ENCODE measurements at places on chromosomes 6 and 20.
A peak's percentile ranks its signal among the peaks of the same experiment; 100 is the strongest.

- peaks cover under 1% of the 10 kb centered on the region for H3K27me3 ChIP-seq
- no peaks in the 10 kb centered on the region for H3K36me3 ChIP-seq
- H3K4me3 ChIP-seq, result no peak overlapping the region
- no peaks in the 10 kb centered on the region for H3K4me1 ChIP-seq
Observed at GRCh38 chr20:1420066-1420465, 27.2 kb upstream of the FKBP1A start.

DNA sequence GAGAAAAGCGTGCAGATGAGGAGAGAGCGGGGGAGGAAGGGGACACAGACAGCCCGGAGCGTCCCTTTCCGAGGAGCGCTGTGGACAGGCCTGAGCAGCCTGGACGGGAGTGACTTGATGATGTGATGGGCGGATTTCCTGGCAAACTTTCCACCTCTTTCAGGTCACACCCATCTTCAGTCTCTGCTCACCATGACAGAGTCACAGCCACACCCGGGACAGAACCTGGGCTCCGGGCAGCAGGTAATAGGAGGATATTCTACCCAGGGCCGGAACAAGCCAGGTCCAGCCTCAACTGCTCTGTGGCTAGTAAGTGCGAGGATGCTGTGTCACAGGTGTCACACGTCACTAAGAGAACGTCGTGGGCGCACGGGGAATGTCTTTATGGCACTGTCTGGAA, 84.3 kb downstream of the THBS2 start:
- H3K4me1 ChIP-seq, result no peaks in the 10 kb centered on the region
- no peak overlapping the region for H3K4me3 ChIP-seq
- no peak for DNase-seq
- no peak overlapping the region for H3K27ac ChIP-seq
- no peaks in the 10 kb centered on the region for H3K36me3 ChIP-seq

- peaks cover 48% of the 10 kb centered on the region for H3K4me1 ChIP-seq
- no peak overlapping the region for H3K27ac ChIP-seq
- no peaks in the 10 kb centered on the region for H3K27me3 ChIP-seq
- DNase-seq, result no peak
- H3K4me3 ChIP-seq, result no peak overlapping the region
Observed at GRCh38 chr6:169805242-169805838, 53.9 kb downstream of the ERMARD start.

DNA sequence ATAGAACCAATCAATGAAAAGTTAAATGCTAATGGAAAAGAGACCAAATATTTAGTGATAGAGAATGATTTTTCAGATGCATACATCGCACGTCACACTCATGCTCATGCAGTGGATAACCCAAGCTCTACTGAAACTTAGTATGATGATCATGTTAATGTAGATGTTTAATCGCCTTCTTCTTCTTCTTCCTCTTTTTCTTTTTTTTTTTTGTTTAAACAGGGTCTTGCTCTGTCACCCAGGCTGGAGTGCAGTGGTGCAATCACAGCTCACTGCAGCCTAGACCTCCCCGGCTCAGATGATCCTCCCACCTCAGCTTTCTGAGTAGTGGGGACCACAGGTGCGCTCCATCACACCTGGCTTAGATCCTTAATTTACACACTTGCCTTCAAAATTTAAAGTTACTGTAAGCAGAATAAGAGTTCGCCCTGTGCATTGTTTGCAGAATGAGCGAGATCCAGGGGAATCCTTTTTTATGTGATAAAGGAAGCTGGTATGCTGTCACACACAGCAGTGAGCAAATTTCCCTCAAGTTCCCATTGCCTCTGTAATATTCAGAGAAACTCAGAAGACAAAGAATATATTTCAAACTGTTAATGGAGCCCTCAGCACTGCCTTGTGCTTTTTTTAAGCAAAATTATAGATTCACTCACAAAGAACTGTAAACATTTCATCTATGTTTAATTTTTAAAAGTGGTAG, 194.2 kb upstream of the SGK1 start:
- no peaks in the 10 kb centered on the region for H3K27me3 ChIP-seq
- H3K36me3 ChIP-seq, result no peaks in the 10 kb centered on the region
- no peaks in the 10 kb centered on the region for H3K4me1 ChIP-seq
- no peak overlapping the region for H3K27ac ChIP-seq
- no peak overlapping the region for H3K4me3 ChIP-seq

DNA sequence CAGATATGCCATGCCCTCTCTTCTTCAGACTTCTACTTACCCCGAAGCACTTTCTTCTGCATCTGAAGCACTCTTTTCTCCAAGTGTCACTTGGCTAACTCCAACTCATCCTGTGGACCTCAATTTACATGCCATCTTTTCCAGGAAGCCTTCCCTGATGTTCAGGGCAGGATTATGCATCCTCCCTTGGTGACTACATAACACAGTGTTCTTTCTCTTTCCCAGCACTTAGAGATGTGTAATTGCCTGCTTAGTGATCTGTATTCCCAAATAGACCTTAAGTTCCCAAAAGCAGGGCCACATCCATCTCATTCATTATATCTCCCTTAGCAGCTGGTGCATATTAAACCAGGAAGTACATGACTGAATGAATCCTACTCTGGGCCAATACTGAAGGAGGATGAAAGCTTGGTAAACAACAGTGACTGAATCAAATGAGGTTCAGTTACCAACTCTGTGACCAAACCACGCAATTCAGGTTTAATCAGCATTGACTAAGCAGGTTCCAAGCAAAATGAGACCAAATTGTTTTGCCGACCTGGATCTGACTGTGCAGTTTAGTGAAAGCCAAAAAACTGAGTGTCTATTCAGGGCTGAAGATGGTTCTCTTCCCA, 121.4 kb upstream of the TCF21 start:
- no peaks in the 10 kb centered on the region for H3K27me3 ChIP-seq
- H3K27ac ChIP-seq, result no peak overlapping the region
- no peaks in the 10 kb centered on the region for H3K36me3 ChIP-seq
- H3K4me3 ChIP-seq, result no peak overlapping the region
- DNase-seq, result no peak
- H3K4me1 ChIP-seq, result no peaks in the 10 kb centered on the region

- no peaks in the 10 kb centered on the region for H3K27me3 ChIP-seq
- no peak overlapping the region for H3K4me3 ChIP-seq
- no peak for DNase-seq
Observed at GRCh38 chr6:53112404-53112803, 36.2 kb downstream of the GCM1 start.

GRCh38 chr6:29295181-29295585, 6.3 kb upstream of the OR14J1 start:
- no peak overlapping the region for H3K4me3 ChIP-seq
- no peaks in the 10 kb centered on the region for H3K36me3 ChIP-seq
- H3K4me1 ChIP-seq, result no peaks in the 10 kb centered on the region
- no peak overlapping the region for H3K27ac ChIP-seq

GRCh38 chr6:49546331-49546730, 4.1 kb upstream of the C6orf141 start:
- H3K27me3 ChIP-seq, result peaks cover 3% of the 10 kb centered on the region
- H3K27ac ChIP-seq, result no peak overlapping the region
- H3K4me1 ChIP-seq, result peaks cover 4% of the 10 kb centered on the region
- DNase-seq, result no peak
- no peaks in the 10 kb centered on the region for H3K36me3 ChIP-seq

DNA sequence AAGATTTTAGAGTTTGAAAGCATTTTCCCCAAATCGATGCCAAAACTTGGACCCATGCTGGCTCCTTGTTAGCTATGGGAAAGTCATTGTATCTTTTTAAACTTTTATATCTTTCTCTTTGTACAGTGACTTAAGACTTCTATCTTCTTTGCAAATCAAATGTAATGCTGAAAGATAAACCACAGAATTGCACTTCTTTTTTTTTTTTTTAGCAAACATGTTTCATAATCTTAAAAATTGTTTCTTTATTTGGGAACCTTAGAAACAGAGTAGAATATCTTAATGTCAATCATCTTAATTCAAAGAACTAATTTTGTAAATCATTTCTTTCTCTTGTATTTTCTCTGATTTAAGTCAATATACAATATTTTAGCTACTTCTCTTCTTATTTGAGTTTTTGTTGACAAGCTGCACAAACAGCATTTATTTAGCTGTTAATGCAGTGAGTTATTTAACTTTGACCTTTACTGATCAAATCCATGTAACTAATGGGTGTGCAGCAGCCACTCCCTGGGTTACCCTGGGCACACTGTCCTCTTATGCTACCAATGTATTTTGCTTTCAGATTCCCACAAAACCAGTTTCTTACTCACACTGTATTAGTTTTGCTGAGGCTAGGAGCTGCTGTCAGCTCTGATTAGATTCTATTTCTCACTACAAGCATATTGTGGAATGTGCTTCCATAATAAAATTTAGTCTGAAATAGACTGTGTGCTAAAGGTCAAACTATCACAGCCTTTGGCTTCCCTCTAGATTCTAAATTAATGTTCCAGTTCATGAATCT, 279.6 kb downstream of the ADGB start:
- no peaks in the 10 kb centered on the region for H3K4me1 ChIP-seq
- H3K36me3 ChIP-seq, result no peaks in the 10 kb centered on the region
- no peak overlapping the region for H3K27ac ChIP-seq
- no peak for DNase-seq

GRCh38 chr6:41682056-41682477, 43.8 kb downstream of the MDFI start:
- peaks cover 4% of the 10 kb centered on the region for H3K4me1 ChIP-seq
- no peaks in the 10 kb centered on the region for H3K27me3 ChIP-seq
- DNase-seq, result peak; percentile 60
- H3K4me3 ChIP-seq, result no peak overlapping the region
- no peaks in the 10 kb centered on the region for H3K36me3 ChIP-seq
- H3K27ac ChIP-seq, result no peak overlapping the region

DNA sequence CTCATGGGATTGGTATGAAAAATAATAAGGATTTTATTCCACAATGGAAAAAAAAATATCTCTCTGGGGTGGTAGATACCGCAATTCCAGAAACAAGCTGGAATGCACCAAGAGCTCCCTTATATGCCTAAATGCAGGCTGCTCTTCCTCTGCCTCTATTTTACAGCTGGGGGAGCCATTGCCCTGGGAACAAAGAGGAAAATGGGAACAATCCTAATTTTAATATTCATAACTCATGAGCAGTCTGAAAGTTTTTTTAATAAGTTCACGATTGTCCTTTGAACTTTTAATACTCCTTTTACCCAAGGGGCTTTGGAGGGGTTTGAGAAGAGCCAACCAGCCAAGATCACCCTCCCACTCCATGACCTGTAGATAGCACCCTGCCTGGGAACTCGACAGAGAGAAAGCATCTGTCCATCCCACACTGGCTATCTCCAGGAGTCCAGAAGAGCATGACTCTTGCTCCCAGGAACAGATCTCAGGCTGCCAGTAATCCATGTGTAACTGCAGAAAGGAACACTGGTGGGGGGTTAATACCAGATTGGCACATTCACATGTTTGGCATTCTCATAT, 74.7 kb downstream of the CD83 start:
- no peak for DNase-seq
- no peaks in the 10 kb centered on the region for H3K36me3 ChIP-seq
- H3K27me3 ChIP-seq, result no peaks in the 10 kb centered on the region
- H3K27ac ChIP-seq, result no peak overlapping the region

- no peak overlapping the region for H3K27ac ChIP-seq
- H3K27me3 ChIP-seq, result no peaks in the 10 kb centered on the region
Observed at GRCh38 chr6:137093183-137094069, 48.7 kb upstream of the IL20RA start.

DNA sequence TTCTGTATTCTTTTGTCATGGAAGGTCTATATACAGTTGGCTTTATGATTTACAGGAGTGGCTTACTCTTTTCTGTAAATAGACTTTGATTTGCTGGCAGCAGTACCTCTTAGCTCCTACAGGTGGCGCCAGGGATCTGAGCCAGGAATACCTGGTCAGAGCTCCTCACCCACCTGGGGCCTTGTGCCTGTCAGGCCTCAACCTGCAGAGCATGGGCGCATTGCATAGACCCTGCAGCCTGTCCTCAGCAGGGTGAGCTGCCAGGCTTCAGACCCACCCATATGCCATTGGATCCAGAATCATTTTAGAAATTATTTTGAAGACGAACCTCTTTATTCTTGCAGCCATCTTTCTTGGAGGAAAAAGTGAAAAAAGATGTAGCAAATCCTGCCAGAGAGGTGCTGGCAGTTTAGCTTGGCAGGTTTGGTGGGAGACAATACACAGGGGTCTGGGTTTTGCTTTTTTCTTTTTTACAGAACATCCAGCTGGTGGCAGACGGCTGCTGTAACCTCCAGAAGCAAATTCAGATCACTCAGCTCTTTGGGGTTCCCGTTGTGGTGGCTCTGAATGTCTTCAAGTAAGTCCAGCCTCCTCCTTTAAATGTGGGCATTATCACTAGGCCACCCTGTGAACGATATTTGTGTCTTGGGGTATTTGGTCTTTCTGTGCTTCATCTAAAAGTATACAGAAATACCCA, 149.1 kb downstream of the MTHFD1L start:
- no peak overlapping the region for H3K4me3 ChIP-seq
- H3K4me1 ChIP-seq, result no peaks in the 10 kb centered on the region
- H3K27me3 ChIP-seq, result no peaks in the 10 kb centered on the region
- no peaks in the 10 kb centered on the region for H3K36me3 ChIP-seq
- DNase-seq, result peak; percentile 47

- H3K27me3 ChIP-seq, result no peaks in the 10 kb centered on the region
- no peaks in the 10 kb centered on the region for H3K36me3 ChIP-seq
Observed at GRCh38 chr6:155832596-155832995, 377.0 kb upstream of the NOX3 start.

- H3K27me3 ChIP-seq, result no peaks in the 10 kb centered on the region
- H3K36me3 ChIP-seq, result no peaks in the 10 kb centered on the region
- DNase-seq, result no peak
- no peak overlapping the region for H3K27ac ChIP-seq
- no peak overlapping the region for H3K4me3 ChIP-seq
Observed at GRCh38 chr6:46901882-46902314, 19.8 kb downstream of the ADGRF5 start.

DNA sequence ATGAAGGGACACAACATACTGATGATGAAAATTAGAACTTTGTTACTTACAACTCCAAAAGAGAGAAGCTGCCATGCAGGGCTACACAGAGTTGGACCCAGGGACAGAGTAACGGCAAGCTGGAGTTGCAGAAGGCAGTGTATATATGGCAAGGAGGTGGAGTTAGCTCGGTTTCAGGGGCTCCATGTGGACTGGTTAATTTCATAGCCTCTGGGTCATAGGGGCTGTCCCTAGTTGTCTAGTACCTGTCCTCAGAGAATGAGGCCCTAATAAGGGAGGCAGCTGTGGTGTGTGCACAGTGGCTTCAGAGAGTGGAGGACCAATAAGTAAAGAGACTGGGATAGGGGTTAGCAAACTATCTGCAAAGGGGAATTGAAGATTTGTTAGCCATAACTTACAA, 7.9 kb upstream of the ZSCAN12 start:
- H3K4me1 ChIP-seq, result no peaks in the 10 kb centered on the region
- no peak overlapping the region for H3K4me3 ChIP-seq
- no peak for DNase-seq
- H3K27me3 ChIP-seq, result peaks cover 4% of the 10 kb centered on the region
- no peak overlapping the region for H3K27ac ChIP-seq
- H3K36me3 ChIP-seq, result no peaks in the 10 kb centered on the region
